Lung microvascular endothelial cell (primary cell): ENCODE measurements at places on chromosomes 2 and 18. TPM values are rescaled to one million over a fixed set of nuclear protein-coding genes. Genes with fewer than 3 reads are reported as not detected.

Gene OTOS
- total RNA-seq: not detected in 2 replicates

Gene RAB31
- 28.8 and 44.0 TPM in 2 replicates for total RNA-seq

Gene PLA2R1
- 7.0 and 21.4 TPM in 2 replicates for total RNA-seq

Gene CDK15
- not detected in 2 replicates for total RNA-seq

Gene PIEZO2
- total RNA-seq: 169 and 256 TPM in 2 replicates

Gene NIFK
- total RNA-seq: 24.4 and 43.8 TPM in 2 replicates

Gene POTEI
- total RNA-seq: 0.22 and 0.79 TPM in 2 replicates

Gene COLEC12
- 33.8 and 104 TPM in 2 replicates for total RNA-seq

Gene CXCR1
- total RNA-seq: not detected in 2 replicates

Gene TEKT4
- total RNA-seq: not detected in 2 replicates

DNA sequence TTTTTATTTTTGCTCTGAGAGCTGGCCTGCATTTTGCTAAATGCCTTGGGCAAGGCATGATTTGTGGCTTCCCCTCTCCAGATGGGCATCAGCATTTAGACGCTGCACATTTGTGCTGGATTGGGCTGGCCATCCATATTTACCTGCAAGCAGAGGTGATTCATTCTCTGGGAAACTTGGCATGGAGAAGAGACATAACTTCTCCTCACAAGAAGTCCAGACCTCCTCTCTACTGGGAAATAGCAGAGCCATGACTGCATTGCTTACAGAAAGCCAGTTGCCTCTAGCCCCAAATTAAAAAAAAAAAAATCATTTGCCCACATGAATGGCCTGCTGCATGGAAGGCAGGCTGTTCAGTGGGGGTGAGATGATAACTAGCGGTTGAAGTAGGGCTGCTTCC, 120.1 kb downstream of the ACTR3 start:
- no peak for DNase-seq

DNA sequence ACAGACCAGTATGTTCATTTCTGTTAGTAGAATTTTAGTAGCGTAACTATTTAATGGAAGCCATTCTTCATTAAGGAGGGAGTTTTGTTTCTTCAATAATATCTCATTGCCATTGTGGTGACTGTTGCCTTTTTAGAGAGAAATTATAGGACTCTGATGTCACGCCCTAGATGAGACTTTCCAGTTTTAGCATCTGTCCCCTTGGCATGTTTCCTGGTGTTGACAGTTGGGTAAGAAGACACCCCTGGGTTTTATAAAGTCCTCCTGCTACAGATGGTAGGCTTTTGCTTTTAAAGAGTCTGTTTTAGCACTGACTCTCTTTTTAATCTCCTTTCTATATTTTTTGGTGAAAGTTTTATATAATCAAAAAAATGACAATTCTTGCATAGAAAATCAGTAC, 41.9 kb downstream of the KCNJ3 start:
- DNase-seq: no peak

- DNase-seq: no peak
These were observed 40.5 kb downstream of the ABHD3 start for GRCh38 chr18:21664069-21664468.

- DNase-seq: peak; percentile 65
These were observed 420.3 kb downstream of the PTPRM start for GRCh38 chr18:7987284-7987976.

DNA sequence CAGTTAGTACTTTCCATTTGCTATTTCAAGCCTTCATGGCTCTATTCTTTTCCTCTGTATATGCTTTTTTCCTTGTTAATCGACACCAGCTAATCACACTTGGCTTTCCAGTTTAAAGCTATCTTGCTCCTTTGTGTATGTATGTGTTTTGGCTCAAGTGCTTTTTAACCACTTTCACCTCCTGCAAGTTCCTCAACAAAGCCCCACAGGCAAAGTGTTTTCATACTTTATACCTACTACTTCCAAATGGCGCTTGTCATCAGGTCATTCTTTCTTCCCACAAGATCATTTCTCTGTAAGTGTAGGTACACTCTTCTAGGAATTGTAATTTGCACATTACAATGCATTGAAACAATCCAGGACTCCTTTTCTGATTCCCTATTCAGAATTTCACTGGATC, 64.0 kb upstream of the FIGN start:
- no peak for DNase-seq

- DNase-seq: no peak
These were observed 121.1 kb downstream of the HDAC4 start for GRCh38 chr2:239279508-239280295.

GRCh38 chr18:75070625-75071483, 138.1 kb downstream of the PTGR3 start:
- peak; percentile 93 for DNase-seq

DNA sequence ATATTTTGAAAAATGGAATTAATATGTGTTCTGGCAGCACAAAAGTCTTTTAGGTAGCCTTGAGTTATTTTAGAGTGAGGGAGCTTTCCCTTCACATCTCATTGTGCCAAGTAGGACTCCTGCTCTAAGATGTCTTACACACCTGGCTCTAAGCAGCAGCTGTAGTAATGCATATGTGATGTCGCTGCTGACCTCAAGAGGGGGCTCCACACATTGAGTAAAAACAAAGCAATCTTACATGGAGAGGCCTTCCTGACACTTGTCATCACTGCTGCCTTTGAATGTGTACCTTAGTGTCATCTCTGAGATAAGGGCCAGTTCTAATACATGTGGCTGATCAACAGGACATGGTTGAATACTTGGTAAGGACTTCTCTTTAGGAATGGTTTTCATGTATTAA, 75.8 kb downstream of the ACTR3 start:
- peak; percentile 71 for DNase-seq

GRCh38 chr2:9341337-9341887, 81.9 kb downstream of the ITGB1BP1 start:
- DNase-seq: no peak

DNA sequence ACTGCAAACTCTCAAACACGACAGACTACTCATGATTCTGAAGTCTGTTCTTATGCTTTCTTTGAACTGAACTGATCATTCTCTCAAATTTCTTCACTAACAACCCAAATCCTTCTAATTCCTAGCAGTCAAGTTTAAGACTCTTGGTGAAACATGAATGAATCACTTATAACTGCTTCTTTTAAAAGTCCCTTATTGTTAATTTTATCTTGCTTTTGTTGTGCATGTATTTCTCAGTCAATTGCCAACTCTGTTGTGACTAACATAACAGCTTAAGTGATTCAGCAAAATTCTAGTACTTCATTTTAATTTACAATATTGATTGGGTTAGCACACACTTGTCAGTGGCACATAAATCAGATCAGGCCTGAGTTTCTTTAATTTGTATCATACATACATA, 357.0 kb upstream of the FSIP2 start:
- no peak for DNase-seq

- DNase-seq: no peak
These were observed 8.1 kb downstream of the AOX1 start for GRCh38 chr2:200593905-200594304.

DNA sequence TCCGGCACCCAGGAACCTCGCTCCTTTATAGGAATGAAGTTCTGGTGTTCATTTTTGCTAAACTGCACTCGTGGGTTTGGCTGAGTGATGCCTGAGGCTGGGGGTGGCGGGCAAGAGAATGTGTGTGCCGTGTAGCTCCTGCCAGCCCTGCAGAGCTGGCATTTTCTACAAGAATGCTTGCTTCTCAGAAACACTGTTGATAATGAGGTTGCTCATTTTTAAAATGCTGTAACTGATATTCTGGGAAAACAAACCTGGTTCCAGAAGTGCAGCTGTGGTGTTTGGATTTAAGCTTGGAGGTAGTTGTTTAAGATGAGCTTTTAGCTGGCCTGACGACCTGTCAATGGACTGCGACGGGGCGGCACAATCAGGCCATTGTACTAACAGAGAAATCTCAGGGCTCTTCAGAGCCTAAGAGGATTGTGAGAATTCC, 511.9 kb upstream of the TNP1 start:
- no peak for DNase-seq

DNA sequence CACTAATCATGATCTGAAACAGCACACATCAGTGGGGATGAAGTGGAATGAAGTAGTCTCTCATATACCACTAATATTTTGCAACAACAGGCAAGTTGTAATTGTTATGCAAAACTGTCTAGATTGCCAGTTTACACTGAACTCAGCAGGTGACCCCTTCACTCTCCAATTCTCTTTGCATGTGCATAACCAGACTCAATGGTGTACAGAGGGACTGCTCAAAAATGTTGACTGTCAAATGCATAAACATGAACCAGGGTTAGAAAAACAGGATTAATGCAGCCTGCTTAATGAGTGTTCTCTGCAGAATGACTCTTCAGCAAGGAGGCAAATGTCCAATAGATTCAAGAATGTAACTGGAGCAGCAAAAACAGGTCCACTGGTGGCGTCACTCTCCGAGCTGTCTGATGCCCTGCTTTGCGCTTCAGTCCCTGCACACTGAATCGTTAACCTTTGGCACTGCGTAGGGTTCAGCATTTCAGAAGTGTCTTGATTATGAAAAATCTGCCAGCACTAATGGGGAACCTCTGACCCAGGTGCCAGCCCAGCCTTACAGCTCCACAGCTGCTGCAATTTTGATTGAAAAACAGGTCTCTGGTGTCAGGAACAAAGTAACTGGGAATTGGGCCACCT, 209.3 kb downstream of the TDRD15 start:
- DNase-seq: no peak

GRCh38 chr18:29853126-29853525, 1189.4 kb downstream of the DSC3 start:
- no peak for DNase-seq

DNA sequence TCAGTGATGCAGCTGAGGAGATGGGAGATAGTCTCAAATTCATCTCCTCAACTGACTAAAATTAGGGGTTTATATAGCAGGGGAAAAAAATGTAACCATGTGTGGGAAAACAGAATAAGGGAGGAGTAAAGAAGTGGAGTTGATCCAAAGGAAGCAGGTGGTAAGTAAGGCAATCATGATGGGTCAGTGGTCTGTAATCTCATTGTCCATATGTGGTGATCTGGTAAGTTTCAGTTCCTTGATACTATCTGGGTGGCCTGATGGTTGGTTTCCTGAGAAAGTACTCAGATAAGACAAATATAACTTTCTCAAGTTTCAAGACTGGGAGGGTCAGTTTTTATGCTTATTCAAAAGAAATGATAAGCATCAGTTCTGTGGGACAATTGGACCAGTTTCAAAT, 312.3 kb upstream of the KCNJ3 start:
- no peak for DNase-seq

GRCh38 chr2:211049321-211050018, 493.1 kb downstream of the CPS1 start:
- DNase-seq: no peak

DNA sequence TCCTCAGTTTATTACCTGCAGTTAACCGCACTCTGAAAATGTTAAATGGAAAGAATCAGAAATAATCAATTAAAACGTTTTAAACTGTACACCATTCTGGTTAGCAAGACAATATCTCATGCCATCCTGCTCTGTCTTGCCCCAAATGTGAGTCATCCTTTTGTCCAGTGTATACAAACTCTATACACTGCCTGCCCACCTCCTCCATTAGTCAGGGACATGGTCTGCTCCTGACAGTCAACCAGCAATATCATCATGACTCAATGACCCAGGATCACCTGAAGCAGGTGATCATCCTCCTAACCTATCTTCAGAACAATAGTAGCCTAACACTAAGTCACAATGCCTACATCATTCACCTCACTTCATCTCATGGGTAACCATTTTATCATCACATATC, 214.7 kb downstream of the KCNH7 start:
- DNase-seq: no peak

DNA sequence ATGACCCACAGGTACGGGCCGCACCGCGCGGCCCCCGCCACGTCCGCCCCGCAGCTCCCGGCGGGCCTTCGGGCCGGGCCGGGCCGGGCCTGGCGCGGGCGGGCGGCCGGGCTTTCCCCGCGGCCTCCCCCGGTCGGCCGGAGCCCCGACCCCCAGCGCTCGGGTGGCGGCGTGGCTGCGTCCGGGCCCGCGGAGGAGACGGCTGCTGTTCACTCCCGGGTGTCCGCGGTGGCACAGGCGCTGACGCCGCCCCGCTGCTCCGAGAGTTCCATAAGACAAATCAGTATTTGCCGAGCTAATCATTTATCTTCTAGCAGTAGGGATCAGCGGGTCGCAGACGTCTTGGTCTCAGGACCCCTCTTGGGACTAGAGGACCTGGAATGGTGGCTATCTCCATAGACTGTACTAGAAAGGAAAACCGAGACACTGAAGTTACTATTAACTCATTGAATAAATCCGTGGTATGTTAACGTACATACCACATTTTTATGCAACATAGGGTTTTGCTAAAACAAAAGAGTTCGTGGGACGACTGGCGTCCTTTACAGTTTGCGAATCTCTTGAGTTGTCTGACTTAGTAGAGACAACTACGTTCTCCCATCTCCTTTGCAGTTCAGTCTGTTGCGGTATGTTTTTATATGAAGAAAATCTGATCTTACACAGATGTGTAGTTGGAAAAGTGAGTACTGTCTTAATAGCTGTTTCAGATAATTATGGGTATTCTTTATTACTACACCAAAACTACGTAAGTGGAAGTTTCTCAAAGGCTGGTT, 500 bp downstream of the LIMS1 start:
- peak; percentile 44 for DNase-seq

DNA sequence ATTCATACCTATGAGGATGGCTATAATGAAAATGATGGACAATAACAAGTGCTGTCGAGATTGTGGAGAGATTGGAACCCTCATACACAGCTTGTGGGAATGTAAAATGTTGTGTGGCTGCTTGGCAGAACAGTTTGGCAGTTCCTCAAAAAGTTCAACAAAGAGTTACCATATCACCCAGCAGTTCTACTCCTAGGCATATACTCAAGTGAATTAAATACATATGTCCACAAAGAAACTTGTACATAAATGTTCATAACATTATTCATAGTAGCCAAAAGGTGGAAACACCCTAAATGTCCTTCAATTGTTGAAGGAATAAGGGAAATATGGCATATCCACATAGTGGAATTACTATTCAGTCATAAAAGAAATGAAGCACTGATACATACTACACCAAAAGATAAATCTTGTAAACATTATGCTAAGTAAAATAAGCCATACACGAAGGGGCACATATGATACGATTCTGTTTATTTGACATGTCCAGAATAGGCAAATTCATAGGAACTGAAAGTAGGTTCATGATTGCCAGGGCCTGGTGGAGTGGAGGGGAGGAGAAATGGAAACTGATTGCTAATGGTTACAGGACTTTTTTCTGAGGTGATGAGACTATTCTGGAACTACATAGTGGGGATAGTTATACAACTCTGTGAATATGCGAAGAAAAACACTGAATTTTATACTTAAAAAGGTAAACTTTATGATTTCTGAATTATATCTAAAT, 92.1 kb downstream of the ADAM23 start:
- DNase-seq: no peak

DNA sequence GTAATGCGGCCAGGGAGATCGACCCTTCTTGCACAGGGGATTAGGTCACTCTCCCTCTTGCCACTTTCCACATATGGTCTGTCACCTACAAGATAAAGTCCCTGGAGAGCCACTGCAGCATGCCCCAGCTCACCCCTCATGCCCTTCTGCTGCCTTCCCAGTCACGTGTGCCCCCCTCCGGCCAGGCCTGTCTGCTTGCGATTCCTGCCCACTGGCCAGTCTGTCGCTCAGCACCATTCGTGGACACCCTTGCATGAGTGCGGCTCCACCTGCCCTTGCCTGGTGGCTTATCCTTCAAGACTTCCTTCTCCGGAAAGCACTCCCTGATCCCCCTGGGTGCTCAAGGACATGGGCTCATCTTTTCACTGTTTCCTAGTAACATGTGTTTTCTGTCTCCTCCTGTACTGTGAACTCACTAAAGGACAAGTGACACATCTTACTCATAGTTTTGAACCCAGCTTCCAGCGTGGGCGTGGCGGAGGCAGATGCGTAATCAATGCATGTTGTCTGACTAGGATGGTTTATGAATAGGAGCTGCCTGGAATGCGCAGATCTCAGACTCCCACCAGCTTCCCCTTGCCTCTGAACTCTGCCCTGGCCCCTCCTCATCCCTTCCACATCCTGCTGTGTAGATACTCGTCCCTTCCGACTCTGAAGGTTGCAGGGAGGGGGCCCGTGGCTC, 7.8 kb upstream of the NT5DC4 start:
- DNase-seq: peak; percentile 34
